ENCODE measurements at places on chromosomes 4 and X.

DNA sequence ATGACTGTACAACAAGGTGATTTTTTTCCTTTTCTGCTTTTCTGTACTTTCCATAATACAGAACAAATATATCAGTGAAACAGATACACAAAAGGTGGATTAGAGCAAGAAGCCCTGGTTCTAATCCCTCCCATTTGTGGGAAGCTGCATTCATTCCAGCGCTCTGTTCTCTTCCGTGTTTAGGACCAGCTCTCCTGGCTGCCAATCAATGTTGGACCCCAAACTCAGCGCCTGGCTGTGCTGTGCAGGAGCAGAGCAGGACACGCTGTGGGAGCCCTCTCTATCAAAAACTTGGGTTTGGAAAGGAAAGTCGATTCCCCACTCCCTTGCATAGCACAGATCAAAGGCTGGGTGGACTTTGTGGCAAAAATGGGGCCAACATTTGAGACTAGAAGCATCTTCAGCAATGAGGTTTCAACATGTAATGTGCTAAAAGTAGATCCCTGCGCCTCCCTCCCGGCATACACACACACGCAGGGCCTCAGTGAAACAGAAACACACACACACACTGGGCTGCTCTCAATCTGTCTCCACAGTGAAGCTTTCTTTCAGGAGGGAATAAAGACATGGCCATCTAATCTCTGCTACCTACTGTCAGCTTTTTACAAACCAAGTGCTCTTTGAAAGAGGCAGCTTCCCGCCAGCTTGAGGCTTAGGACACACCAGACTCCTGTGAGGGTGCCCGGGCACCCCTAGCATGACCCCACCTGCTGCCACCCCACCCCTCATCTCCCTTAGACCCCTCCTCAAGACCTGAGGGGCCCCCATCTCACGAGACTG lies 12.2 kb downstream of the WDR1 start:
- DNase-seq, result no peak

DNA sequence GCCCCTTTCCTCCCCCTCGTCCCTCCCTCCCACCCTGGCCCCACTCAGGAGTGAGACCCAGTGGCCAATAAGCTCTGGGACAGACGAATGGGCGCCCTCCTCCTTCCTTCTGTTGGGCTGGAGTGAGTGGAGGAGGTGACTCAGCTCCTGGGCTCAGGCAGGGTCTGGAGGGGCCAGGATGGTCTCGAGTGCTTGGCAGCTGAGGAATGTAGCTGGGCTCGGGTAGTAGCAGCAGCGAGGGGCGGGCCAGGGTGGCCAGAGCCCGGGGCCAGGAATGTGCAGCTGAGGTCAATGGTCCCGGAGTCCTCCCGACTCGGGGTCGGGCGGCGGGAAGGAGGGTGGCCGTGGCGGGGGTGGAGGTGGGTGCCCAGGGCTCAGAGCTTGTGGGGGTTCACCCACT lies 15.0 kb downstream of the G6PD start:
- peak; percentile 40 for DNase-seq

- DNase-seq, result no peak
Observed at GRCh38 chr4:128309585-128309984, 22.0 kb upstream of the PGRMC2 start.

- DNase-seq, result no peak
Observed at GRCh38 chr4:46146993-46147392, 23.1 kb upstream of the GABRG1 start.

DNA sequence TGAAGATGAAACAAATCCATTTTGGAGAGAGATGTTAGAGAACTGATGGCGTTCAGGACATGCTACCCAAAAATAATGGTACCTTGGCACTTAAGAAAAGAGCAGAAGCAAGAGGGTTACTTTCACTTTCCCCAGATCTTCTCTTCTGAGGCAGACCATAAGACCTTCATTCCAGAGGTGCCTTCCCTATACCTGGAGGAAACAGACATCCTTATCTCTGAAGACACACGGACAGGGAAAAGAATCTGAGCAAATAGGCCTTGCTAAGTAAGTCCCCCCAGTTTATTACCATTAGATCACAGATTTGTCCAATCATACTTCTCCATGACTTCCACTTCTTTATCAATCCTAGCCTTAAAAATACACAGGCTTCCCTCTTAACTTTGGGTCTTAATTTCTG lies 2.0 kb upstream of the FGF2 start:
- DNase-seq, result no peak

DNA sequence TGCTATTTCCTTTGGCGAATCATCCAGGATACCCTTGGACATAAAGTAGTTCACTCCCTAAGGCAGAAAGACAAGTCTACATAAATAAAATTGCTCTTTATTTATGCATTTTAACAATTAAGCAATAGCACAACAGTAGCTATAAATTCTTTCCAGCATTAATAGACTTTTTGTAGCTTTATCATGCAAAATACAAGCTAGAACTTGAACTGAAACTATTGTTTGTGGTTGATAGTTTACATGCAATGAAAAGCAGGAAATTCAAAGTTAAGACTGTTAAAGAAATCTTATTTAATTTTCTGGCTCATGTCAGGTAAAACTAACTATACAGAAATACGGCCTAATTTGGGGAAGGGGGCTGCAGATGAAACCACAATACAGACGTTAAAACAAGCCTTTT lies 42.3 kb downstream of the FBXO8 start:
- no peak for DNase-seq

- no peak for DNase-seq
Observed at GRCh38 chrX:8813036-8813435, 11.9 kb upstream of the FAM9A start.

GRCh38 chr4:90584051-90584450 lies 456.9 kb downstream of the CCSER1 start:
- DNase-seq, result no peak

DNA sequence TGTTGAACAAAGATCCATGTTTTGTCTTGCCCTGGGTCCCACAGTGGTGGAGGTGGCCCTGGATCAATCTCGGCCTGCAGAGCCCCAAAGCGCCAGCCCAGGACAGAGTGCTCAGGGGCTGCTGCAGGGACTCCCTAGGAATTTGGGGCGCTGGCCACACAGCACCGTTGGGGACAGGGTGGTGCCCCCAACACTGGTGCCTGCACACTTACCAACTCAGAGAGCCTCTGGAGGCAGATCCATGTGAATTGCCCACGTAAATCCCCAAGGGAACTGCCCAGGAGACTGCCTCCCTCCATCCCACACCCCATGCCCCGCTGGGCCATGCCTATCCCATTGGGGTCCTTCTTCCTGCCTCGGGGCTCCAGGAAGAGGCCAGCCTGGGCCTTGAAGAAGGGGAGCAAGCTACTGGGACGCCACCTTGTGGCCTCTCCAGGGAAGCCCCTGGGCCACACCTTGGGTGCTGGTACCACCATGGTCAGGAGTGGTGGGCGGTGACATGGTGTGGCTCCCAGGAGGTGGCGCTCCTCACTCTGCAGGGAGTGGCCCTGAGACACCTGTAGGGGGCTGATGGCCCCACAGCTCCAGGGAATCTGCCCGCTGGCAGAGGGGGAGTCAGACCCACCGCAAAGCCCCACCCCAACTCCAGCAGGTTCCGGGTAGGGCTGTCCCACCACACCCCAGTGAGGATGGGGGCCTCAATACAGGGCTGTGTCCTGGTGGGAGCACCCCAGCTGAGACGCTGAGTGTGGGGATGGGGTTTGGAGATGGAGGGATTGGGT lies 22.8 kb downstream of the CFAP99 start:
- DNase-seq, result peak; percentile 70

Data from fibroblast of pulmonary artery (primary cell).